Endothelial cell (in vitro differentiated cells): ENCODE measurements at places on chromosomes 7 and 10. TPM values are rescaled to one million over a fixed set of nuclear protein-coding genes. Genes with fewer than 3 reads are reported as not detected.

- H3K27me3 ChIP-seq, result peaks cover 7% of the 10 kb centered on the region
- H3K4me1 ChIP-seq, result peaks cover 47% of the 10 kb centered on the region
- H3K4me3 ChIP-seq, result no peak overlapping the region
- no peak for DNase-seq
These were observed 53.1 kb downstream of the GNAI1 start for GRCh38 chr7:80187727-80188126.

The SLC37A3 gene
- total RNA-seq, result 76.7 TPM

The CPVL gene
- total RNA-seq, result 21.8 TPM

DNA sequence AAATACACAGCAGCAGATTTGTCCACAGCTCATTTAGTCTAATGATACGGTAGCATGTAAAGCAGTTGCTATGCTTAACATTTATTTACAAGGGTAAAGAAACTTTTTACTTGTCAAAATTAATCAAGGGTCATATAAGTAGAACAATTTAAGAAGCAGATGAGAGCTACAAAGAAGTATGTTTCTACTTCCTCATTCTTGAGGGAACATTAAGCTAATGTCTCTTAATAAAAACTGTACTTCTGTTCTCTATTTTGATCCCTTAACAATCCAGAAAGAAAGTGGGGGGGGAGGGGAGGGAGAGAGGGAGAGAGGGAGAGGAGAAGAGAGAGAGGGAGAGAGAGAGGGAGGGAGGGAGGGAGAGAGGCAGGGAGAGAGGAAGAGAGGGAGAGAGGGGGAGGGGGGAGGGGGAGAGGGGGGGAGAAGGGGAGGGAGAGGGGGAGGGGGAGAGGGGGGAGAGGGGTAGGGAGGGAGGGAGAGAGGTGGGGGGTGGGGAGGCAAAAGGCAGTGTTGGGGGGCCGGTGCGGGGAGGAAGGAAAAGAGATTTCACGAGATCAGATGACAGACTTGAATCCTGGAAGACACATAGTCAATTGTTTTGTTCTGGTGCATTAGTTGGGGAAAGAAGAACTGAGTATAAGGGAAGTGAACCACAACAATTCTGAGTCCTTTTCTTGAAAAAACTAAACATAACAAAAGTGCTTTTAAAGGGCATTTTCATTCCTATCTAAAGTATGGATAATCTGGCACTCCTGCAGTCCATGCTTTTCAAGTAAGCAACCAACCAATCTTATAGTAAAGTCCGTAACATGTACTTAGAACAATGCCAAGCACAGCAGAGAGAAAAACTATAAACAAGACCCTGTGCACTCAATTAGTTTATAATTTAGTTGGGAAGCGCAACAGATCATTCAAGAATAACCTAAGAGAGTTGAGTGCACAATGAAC lies 128.0 kb downstream of the USP6NL start:
- H3K4me1 ChIP-seq, result peaks cover 8% of the 10 kb centered on the region
- no peak for DNase-seq
- H3K27me3 ChIP-seq, result no peaks in the 10 kb centered on the region
- H3K27ac ChIP-seq, result no peak overlapping the region
- H3K4me3 ChIP-seq, result no peak overlapping the region

The IFIT3 gene
- total RNA-seq, result 16.8 TPM

GRCh38 chr10:94673614-94674321 lies 9.8 kb upstream of the CYP2C18 start:
- no peak overlapping the region for H3K4me3 ChIP-seq
- DNase-seq, result no peak
- H3K27ac ChIP-seq, result no peak overlapping the region
- H3K36me3 ChIP-seq, result no peaks in the 10 kb centered on the region
- H3K4me1 ChIP-seq, result peaks cover 6% of the 10 kb centered on the region

DNA sequence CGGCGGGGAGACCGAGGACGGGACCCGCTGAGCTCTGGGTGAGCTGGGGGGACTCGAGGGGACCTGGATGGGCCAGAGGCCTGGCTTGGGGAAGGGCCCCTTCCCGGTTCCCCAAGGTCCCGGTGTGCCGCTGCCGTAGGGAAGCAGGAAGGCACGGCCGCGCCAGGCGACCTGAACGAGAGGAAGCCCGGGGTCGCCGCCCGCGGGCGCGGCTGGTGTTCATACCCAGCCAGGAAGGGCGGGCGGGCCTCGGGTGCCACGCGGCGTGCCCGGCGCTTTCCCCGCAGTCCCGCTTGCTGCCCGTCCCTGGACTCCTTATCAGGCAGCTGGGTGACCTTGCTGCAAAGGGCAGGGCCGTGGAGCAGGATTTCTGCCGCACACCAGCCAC lies 38.0 kb downstream of the ZNF777 start:
- peaks cover 5% of the 10 kb centered on the region for H3K27me3 ChIP-seq
- no peak overlapping the region for H3K27ac ChIP-seq
- no peaks in the 10 kb centered on the region for H3K4me1 ChIP-seq
- no peak overlapping the region for H3K4me3 ChIP-seq
- H3K36me3 ChIP-seq, result no peaks in the 10 kb centered on the region

DNA sequence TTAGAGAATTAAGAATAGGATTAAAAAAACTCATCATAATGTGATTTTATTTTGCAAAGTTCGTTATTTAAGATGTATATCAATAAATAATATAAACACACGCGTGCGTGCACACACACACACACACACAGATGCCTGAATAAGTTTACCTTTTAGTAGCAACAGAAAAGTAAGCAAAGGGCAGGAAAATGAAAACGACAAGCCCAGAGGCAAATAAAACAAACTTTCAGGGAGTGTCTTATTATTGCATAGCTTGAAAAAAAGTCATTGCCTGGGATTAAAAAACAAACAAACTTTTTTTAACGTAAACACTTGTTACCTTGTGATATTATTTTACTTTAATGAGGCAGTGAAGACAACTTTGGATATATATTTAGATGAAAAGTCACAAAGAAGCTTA lies 226.4 kb downstream of the BAMBI start:
- no peaks in the 10 kb centered on the region for H3K4me1 ChIP-seq
- H3K36me3 ChIP-seq, result no peaks in the 10 kb centered on the region

The PRF1 gene
- not detected for total RNA-seq

- DNase-seq, result no peak
- H3K36me3 ChIP-seq, result peaks cover 7% of the 10 kb centered on the region
- H3K27ac ChIP-seq, result no peak overlapping the region
- H3K4me3 ChIP-seq, result no peak overlapping the region
- H3K4me1 ChIP-seq, result no peaks in the 10 kb centered on the region
These were observed 38.8 kb downstream of the TMEM270 start for GRCh38 chr7:73899731-73900142.

The HBP1 gene
- 50.9 TPM for total RNA-seq

The SFMBT2 gene
- 16.0 TPM for total RNA-seq

DNA sequence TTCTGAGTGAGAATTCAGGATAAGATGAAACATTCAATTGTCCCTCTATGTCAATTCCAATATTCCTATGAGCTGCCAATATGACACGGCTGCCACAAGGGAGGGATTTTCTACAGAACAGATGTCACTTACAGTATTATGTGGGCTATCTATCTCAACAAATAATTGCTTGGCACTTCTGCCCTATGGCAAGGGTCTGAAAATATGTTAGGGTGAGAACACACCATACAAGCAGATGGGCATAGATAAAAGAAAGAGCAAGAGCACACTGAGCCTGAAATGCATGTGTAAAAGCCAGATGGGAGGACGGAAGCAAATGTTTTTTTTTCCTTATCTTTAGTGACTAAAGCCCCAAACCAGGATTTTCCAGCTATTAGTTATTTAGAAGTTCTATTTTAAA lies 70.1 kb upstream of the TFEC start:
- H3K27ac ChIP-seq, result no peak overlapping the region
- peaks cover 3% of the 10 kb centered on the region for H3K4me1 ChIP-seq
- H3K4me3 ChIP-seq, result no peak overlapping the region
- DNase-seq, result no peak
- no peaks in the 10 kb centered on the region for H3K27me3 ChIP-seq

- H3K27me3 ChIP-seq, result no peaks in the 10 kb centered on the region
- no peak overlapping the region for H3K4me3 ChIP-seq
- no peaks in the 10 kb centered on the region for H3K4me1 ChIP-seq
These were observed 593.6 kb downstream of the GRM8 start for GRCh38 chr7:126659124-126659523.

The EVX1 gene
- 0.51 TPM for total RNA-seq

The CAMK2B gene
- 0.23 TPM for total RNA-seq

GRCh38 chr10:75294031-75294437 lies 58.3 kb upstream of the COMTD1 start:
- no peaks in the 10 kb centered on the region for H3K27me3 ChIP-seq
- DNase-seq, result no peak
- H3K27ac ChIP-seq, result no peak overlapping the region
- no peak overlapping the region for H3K4me3 ChIP-seq

DNA sequence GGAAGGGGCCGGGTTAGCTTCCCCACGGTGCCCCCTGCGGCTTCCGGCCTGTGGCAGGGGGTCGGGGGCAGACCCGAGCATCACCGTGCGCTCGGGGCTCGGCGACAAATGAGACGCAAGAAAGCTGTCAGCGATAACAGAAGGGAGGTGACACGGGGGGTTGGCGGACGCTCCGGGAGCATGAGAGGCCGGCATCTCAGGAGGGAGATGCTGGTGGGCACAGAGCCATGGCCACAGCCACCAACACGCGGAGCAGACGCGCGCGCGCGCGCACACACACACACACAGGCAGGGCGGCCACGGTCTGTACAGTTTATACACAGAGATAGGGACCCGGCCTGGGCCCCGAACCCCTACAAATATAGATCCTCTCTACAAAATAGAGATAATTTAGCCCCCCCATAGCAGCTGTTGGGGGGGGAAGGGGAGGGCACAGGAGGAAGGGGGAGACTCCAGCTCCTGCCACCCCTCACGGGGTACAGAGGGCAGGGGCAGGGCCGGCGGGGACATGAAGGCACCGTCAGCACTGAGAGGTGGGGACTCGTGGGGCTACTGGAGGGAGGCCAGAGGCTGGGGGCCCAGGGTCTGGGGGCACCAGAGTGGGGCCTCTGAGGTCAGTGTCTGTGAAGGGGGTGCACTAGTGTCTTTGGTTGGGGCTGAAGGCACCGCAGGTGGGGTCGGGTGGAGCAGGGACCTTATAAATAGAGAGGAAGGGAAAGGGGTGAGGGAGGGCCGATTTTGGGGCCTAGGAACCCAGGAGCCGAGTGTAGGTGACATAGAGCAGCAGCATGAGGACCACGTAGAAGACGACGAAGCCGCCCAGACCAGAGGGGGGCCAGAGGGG lies 884 bp upstream of the SAP25 start:
- DNase-seq, result no peak
- H3K27me3 ChIP-seq, result peaks cover 22% of the 10 kb centered on the region
- H3K4me3 ChIP-seq, result no peak overlapping the region
- H3K27ac ChIP-seq, result peak overlapping the region; percentile 36
